Naive thymus-derived CD8-positive, alpha-beta T cell (primary cell): ENCODE measurements at places on chromosomes 3 and 15.

DNA sequence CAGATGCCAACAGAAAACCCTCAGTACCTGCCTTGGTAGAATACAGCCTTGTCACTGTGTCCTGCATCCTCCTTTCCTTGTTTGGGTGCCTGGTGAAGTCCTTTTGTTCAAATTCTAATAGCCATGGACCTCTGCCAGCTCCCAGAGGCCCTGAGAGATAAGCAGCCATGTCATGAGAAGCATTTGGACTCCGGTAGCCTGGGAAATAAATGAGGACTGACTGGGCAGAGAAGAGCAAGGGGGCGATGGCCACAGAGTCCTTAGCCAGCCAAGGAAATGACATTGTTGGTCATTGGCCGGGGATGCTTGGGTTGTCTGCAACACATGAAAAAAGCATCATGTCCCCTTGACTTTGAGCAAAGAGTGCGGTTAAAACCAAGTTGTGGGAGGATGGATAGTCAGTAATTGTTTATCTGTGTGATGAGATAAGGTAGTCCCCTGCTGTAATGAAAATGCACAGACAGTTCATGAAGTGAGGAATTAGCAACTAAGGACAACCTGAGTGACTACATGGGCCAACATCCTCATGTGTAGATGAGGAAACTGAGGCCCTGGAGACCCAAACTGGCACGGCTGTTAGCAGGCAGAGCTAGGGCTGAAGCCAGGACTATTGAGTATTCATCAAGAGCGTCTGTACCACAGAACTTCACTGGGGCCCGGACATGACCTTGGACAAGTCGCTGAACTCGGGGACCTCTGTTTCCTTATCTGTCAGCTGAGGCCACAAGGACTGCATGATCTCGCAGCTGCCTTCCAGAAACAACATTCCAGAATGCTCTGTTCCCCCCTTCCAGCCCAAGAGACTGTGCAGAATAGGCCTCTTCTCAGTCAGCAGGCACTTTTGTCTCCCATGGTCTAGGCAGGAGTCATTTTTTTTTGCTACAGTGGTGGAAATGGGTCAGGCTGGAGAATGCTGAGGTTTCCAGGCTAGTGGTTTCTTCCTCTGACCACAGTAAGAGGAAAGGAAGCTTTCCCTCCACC, 90.5 kb upstream of the CTDSPL start:
- DNase-seq, result no peak

GRCh38 chr3:46489875-46490274, 7.9 kb upstream of the RTP3 start:
- DNase-seq, result no peak

GRCh38 chr3:17115186-17115585, 230.4 kb downstream of the PLCL2 start:
- no peak for DNase-seq

DNA sequence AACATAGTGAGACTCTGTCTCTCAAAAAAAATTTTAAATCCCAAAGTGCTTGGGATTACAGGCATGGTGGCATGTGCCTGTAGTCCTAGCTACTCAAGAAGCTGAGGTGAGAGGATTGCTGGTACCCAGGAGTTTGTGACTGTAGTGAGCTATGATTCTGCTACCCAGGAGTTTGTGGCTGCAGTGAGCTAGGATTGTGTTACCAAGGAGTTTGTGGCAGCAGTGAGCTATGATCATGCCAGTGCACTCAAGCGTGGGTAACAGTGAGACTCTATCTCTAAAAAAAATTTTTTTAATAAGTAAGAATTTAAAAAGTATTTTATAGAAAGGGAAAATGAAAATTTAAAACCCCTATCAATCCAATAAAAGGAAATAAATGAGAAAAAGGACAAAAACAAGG, 69.5 kb downstream of the FAIM start:
- no peak for DNase-seq

DNA sequence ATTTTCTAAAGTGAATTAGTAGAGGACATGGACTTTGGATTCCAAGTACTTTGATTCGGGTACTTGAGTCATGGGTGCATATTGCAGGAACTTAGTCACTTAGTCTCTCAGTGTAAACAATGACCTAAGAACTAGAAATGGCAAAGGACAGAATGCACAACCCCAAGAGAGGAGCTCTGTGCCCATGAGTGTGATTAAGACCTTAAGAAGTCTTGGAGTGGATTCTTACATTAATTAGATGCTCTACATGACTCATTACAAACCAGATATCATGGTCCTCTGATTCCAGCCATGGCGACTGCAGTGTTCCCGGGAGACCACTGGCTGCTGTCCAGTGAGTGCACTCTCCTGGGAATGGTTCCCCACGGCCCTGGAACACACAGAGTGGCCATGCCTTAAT, 251.5 kb downstream of the GABRG3 start:
- DNase-seq, result no peak

GRCh38 chr15:73034221-73034620, 18.0 kb upstream of the NEO1 start:
- no peak for DNase-seq
